ENCODE measurements at places on chromosomes 6 and 20.

DNA sequence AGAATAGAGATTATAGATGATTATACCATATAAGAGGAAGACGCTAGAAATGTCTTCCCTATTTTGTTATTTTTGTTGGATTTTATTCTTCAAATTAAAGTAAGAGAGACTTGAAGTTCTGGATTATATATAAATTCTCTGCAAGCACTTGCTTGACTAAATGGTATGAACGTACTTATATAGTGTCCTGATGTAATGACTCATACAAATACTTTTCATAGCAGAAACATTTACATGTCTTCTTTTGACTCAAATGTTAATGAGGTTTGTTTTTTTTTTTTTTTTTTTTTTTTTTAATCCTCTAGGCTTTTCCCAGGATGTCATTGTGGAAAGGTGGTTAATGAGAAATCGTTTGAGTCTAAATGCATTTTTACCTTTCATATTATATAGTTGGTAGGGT is 55.0 kb downstream of the PDE7B start:
- DNase-seq: no peak

GRCh38 chr6:49325891-49326290 is 137.2 kb downstream of the MMUT start:
- DNase-seq: no peak

- DNase-seq: no peak
Observed at GRCh38 chr20:20603339-20603990, 109.0 kb downstream of the RALGAPA2 start.

GRCh38 chr6:158853072-158853879 is 34.1 kb upstream of the EZR start:
- DNase-seq: no peak

DNA sequence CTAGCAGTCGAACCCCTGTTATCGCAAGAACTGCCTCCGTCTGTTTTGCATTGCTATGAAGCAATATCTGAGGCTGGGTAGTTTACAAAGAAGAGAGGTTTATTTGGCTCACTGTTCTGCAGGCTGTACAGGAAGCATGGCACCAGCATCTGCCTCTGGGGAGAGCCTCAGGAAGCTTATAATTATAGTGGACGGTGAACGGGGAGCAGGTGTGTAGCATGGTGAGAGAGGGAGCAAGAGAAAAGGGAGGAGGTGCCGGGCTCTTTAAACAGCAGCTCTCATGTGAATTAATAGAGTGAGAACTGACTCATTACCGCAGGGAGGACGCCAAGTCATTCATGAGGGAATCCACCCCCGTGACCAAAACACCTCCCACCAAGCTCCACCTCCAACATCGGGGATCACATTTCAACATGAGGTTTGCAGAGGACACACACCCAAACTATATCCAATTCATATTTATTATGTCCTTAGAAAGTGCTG is 172.6 kb upstream of the KCNG1 start:
- DNase-seq: no peak

DNA sequence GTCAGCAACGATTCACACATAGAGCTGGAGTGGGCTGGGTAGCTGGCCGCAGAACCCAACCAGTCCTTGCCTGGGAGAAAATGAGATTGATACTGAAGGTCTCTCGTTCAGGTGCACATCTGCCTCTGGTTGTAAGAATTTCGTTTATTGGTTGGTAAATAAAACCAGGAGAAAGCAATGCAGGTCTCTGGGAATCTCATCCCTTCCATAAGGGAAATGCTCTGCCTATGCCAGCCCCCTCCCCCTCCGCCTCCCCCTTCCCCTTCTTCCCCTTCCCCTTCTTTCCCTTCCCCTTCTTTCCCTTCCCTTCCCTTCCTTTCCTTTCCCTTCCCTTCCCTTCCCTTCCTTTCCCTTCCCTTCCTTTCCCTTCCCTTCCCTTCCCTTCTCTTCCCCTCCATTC is 107.3 kb downstream of the DTD1 start:
- no peak for DNase-seq

- DNase-seq: no peak
Observed at GRCh38 chr20:9807136-9807535, 31.7 kb downstream of the PAK5 start.

DNA sequence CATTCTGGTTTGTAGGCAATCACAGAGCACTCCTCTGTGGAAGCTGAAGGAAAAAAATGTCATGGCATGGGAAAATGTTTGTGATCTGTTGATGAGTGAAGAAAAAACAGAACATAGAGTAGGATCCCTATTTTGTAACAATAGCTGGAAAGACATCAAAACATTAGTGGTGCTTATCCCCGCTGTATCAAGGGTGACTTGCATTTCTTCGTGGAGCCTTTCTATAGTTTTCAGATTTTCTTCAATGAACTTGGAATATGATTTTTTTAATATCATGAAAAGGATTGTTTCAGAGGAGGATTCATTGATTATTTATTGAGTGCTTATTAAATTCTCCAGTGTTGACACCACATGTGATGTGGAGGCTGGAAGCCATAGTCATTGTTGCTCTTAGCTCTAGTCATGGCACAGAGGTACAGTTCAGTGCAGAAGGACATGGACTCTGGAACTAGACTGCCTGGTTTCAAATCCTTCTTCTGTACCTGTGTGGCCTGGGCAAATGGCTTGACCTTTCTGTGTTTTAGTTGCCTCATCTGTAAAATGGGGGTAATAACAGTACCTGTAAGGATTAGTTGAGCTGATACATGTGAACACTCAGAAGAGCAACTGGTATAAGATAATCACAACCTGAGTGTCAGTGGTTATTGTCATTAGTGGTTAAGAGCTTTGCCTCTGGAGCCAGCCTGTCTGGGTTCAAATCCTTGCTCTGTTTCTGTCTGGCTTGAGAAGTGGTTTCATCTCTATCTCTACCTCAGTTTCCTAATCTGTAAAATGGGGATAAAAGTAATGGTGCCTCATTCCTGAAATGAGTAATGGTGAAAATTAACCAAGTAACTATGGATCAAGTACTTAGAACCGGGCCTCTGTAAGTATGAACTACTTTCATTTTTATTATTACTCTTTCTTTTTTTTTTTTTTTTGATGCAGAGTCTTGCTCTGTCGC is 14.7 kb upstream of the CDKN1A start:
- no peak for DNase-seq

All from D721Med (cell line).